ENCODE measurements at places on chromosomes 13 and 19.

DNA sequence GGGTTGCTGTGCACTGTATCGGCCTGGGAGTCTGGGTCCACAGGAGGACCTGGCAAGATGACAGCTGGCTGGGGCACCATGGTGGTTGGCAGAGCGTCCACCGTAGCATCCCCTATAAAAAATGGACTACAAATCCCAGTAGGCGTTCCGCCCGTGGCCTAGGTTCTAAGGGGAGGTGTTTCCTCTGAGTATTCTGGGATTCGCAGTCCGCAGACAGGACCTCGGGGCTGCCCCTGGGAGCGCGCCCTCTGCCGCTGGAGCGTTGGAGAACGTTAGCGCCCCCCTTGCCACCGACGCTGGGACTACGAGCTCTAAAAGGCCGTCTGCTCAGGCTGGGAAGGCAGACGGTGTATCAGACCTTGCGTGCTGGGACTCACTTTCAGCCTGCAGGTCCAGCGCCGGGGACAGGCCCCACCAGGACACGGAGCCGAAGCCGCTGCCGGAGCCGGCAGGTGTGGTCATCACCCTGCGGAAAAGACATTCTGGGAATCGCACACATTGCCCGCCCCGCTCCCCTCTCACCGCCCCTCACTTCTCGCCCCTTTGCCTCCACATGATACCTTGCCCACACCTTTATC, 372 bp downstream of the DNAAF3 start:
- DNase-seq, result peak; percentile 79

GRCh38 chr19:42246143-42246921, 3.9 kb upstream of the GSK3A start:
- peak; percentile 81 for DNase-seq

DNA sequence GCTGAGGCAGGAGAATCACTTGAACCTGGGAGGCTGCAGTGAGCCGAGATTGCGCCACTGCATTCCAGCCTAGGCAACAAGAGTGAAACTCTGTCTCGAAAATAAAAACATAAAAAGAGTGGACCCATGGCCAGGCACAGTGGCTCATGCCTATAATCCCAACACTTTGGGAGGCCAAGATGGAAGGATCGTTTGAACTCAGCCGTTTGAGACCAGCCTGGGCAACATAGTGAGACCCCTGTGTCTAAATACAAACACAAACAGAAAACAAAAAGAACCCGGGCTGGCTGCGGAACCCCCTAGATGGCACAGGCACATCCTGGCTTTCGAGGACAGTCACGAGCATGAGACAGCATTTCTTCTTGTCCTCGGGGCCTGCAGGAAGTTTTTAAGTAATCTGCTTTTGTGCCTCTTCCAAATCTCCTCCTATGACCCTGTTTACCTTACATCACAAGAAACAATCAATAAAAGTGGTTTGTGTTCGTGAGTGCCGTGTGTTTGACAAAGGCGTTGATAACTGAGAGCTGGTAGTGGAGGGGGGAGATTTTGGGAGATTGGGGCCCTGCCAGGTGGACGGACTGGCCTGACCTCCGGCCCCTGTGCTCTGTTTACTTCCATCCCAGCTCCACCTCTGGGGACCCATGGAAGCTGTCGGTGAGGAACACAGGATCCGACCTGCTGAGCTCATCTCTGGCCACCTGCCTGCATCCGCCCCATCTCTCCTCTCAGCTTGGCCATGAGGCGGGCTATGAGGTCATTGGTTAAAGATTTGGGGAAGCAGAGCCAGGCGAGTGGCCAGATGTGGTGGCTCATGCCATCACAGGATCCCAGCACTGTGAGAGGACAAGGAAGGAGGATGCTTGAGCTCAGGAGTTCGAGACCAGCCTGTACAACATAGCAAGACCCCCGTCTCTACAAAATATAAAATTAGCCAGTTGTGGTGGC, 5.9 kb upstream of the GDF15 start:
- DNase-seq, result peak; percentile 82

DNA sequence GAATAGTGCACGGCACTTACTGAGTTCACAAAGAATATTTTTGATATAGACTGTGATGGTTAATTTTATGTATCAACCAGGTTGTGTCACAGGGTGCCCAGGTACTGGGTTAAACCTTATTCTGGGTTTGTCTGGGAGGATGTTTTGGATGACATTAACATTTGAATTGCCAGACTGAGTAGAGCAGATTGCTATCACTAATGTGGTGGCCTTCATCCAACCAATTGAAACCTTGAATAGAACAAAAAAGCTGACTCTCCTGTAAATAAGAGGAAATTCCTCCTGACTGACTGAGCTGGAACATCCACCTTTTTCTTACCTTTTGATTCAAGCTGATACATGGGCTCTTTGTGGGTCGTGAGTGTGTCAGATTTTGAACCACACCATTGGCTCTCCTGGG, 1424.4 kb upstream of the MIR17HG start:
- no peak for DNase-seq

DNA sequence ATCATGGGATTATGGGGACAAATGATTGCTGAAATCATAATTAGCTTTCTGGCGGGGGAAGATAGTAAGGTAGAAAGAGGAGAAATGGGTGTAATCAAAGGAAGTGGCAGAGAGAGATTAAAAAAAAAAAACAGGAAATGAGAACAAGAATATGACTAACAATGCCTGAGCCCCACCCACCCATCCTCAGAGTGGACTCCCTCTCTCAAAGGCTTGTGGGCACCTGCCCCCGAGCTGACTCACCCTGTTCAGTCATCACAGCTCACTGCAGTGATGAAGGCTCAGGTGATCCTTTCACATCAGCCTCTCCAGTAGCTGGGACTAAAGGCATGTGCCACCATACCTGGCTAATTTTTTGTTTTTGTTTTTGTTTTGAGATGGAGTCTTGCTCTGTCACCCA, 26.4 kb upstream of the TPT1 start:
- DNase-seq, result peak; percentile 88

GRCh38 chr19:13827656-13828055, 32.4 kb downstream of the ZSWIM4 start:
- no peak for DNase-seq

DNA sequence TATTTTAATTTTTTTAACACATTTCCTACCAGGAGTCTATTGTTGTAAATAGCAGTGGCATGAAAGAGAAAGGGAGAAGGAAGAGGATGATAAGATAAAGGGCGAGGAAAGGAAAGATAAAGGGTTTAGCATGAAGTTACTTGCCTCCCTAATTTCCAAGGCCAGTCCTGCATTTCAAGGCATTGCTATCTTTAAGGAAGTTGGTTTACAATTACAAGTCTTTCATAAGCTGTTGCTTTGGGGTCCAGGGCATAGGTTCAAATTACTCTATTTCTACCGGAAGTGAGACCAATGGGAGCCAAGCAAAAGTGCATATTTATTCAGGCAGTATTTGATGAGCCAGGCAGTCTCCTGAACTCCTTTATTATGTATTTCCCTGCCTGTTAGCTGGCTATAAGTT, 27.7 kb upstream of the UBL3 start:
- no peak for DNase-seq

DNA sequence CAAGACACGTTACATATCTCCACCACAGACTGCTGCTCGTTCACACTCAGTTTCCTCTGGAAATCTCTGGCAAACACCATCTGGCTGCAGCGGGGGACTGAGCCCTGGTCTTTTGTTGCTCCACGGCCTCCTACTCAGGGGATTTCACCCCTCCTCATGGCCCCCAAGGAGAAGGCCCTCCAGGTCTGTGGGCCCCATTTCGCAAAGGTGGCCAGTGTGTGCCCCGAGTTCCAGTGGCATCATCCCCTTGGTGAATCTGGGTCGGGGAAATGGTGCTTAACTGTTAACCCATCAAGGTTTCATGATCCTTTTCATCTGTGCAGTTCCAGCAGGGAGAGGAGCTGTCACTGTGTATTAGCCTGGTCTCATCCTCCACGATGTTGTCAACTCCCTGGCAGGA, 235.4 kb upstream of the MAB21L1 start:
- DNase-seq, result no peak

- DNase-seq, result no peak
Observed at GRCh38 chr13:46620029-46620428, 67.1 kb downstream of the LRCH1 start.

DNA sequence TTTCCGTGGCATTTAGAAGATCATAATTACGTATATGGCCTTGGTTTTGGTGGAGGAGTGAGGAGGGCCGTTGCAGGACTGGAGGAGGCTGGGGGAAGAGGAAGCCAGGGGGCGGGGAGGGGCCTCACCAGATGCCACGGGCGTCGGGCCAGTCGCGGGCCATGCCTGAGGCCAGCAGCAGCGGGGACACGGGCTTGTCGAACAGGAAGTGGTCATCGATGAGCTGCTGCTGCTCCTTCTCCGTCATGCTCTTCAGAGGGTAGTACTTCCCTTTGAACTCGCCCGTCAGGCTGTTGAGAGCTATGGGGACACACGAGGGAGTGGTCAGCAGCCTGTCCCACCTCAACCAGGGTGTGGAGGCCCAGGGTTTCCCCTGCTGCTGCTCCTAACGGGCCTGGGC, 11.1 kb downstream of the CKM start:
- DNase-seq, result no peak

GRCh38 chr19:31099515-31100205, 249.6 kb downstream of the TSHZ3 start:
- DNase-seq, result no peak

DNA sequence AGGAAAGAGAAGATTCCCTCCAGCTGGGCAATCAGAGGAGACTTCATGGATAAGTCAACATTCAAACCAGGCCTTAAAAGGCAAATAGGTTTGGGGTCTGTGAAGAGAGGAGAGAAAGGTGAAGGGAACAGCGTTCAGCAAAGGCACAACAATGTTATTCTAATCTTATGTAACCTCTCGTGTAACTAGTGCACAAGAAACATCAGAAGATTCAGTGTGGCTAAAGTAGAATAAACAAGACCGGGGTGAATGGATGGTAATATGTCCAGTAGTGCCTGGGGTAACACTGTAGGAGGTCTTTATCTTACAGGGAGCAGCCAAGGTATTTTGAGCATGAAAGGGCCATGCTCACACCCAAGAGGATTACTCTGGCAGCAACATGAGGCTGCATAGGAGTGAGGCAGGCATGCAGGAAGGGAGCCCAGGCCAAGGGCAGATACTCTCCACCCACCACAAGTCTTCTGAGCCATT, 24.1 kb downstream of the LHFPL6 start:
- DNase-seq, result no peak

DNA sequence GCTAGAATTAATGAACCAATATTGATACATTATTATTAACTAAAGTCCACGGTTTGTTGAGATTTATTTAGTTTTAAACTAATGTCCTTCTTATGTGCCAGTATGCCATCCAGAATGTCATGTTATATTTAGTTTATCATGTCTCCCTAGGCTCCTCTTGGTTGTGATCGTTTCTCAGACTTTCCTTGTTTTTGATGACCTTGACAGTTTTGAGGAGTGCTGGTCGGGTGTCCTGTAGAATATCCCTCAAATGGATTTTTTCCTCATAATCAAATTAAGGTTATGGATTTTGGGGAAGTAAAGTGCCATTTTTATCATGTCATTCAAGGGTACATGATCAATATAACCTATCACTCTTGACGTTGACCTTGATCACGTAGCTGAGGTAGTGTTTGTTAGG, 6.1 kb upstream of the ZNF45 start:
- DNase-seq, result no peak

GRCh38 chr13:29572575-29572974, 22.9 kb downstream of the SLC7A1 start:
- no peak for DNase-seq

GRCh38 chr13:49300276-49300675, 52.6 kb downstream of the CDADC1 start:
- DNase-seq, result no peak

- no peak for DNase-seq
Observed at GRCh38 chr13:39952249-39953233, 297.1 kb downstream of the COG6 start.

GRCh38 chr19:14545716-14546082, 16.3 kb downstream of the TECR start:
- DNase-seq, result no peak

- DNase-seq, result no peak
Observed at GRCh38 chr19:8451885-8452284, 7.1 kb downstream of the HNRNPM start.

GRCh38 chr13:57552437-57552836, 79.1 kb upstream of the PCDH17 start:
- DNase-seq, result no peak

DNA sequence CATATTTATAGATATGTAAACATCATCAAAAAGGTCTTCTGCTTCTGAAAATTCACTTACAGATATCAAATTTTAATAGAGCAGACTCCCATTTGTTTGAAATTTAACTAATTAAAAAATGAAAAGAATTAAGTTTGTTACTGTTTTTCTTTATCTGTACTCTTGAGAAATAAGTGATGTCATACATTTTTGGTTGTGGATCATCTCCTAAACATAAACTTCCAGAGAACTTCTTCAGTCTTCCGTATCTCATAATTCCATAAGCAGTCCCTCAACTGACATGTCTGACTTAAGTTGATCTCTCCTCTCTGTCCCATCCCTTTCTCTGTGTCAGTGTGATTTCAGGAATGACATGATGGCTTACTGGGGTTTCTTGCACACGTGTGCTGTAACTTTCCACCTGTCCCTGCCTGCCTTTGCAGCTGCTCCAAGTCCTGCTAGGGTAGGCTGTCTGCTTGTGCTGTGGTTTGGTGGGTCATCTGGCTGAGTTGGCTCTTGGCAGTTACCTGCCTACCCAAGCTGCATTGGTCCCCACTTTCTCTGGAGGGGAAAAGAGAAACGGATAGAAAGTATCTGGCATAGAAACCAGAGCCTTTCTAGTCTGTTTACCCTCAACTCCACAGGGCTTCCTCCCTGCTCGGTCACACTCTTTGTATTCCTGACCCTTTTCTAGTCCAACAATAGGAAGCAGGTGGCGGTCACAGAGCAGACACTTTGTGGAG, 127.1 kb downstream of the GGACT start:
- DNase-seq, result no peak

- no peak for DNase-seq
Observed at GRCh38 chr19:34256835-34257558, 2.6 kb downstream of the GARRE1 start.

GRCh38 chr19:55285229-55285890, 1.6 kb downstream of the BRSK1 start:
- no peak for DNase-seq

DNA sequence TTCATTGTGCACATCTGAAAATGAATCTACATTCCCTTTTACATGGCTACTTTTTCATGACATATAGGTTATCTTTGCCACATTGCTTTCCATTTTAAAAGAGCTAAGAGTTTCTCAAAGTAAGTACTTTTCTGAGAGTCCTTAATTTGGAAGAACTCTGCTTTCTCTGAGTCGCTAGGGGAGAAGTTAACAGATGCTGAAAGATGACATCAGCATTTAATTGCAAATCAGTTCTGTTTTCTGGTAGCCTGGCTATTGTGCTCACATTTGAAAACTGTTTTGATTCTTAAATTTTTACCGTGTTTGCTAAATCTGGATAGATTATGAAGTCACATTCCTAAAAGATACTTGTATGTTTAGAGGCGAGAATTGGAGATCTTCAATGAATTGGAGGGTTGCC, 107.7 kb upstream of the C1QTNF9B start:
- no peak for DNase-seq

DNA sequence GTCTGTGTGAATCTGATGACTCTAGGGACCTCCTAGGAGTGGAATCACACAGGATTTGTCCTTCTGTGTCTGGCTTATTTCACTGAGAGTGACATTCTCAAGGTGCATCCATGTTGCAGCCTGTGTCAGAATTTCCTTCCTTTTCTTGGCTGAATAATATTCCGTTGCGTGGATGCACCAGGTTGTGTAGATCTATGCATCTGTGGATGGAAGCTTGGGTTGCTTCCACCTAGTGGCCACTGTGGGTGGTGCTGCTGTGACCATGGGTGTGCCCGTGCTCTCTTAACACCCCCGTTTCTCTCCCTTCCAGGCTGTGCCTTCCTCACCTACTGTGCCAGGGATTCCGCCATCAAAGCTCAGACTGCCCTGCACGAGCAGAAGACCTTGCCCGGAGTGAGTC, 26.2 kb downstream of the CELF5 start:
- DNase-seq, result no peak

- peak; percentile 61 for DNase-seq
Observed at GRCh38 chr19:18897094-18898029, 1.4 kb upstream of the CERS1 start.

Data from spleen (tissue), 13 donors.